Keratinocyte (primary cell): ENCODE measurements at places on chromosomes 7 and 10. TPM values are rescaled to one million over a fixed set of nuclear protein-coding genes. Genes with fewer than 3 reads are reported as not detected.

DNA sequence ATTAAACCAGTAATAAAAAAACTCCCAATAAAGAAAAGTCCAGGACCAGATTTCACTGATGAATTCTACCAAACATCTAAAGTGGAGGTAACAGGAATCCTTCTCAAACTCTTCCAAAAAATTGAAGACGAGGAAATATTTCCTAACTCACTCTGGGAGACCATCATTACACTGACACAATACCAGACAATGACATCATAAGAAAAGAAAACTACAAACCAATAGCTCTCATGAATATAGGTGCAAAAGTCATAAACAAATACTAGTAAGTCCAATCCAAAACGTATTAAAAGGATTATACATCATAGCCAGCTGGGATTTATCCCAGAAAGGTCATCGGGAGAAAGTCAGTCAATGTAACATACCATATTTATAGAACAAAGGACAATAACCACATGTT is 94.0 kb upstream of the RAB18 start:
- no peak for DNase-seq

The BEND7 gene
- polyA plus RNA-seq = 2.5 to 4.5 TPM (median 4.4 TPM) in 3 replicates

DNA sequence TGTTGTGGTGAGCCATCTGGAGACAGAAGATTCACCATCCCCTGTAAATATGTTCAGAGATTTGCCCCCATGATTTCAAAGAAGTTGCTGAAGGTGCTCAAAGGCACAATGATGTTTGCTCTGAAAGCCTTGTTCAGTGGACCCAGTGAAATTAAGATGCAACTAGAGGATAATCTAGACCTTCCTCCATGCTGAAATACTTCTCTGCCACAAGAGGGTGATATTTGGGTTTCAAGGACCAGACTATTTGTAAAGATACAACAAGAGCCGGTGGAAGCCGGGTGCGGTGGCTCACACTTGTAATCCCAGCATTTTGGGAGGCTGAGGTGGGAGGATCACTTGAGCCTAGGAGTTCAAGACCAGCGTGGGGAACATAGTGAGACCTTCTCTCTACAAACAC is 13.5 kb upstream of the MSRB2 start:
- no peak for DNase-seq

The MSANTD7 gene
- 6.6 to 8.6 TPM (median 7.1 TPM) in 3 replicates for polyA plus RNA-seq

- no peak for DNase-seq
Measured at GRCh38 chr10:6024334-6024682, 37.9 kb downstream of the IL2RA start.

GRCh38 chr10:78589687-78590086 is 479.1 kb upstream of the ZMIZ1 start:
- DNase-seq = no peak

The HOXA1 gene
- 5.2 to 12.5 TPM (median 11.9 TPM) in 3 replicates for polyA plus RNA-seq

- DNase-seq = no peak
Measured at GRCh38 chr10:25867321-25867720, 66.7 kb upstream of the MYO3A start.

DNA sequence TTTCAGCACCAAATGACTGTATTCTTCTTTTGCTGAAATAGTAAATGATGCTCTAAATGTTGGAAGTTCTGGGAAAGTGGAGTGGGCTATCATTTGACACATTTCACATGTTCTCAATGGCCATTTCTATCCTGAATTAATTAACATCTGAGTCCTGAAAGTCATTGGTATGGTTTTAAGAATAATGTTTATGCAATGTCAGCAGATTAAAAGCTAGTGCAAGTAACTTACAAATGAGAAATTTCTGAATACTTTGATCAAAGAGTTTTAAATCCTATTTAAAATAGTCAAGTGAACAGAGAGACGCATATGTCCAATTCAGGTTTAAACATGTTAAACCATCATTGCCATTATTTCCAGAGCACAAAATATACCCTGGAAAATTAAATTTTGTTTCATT is 508.1 kb downstream of the PHTF2 start:
- DNase-seq = no peak

GRCh38 chr7:69309601-69310000 is 288.7 kb upstream of the AUTS2 start:
- no peak for DNase-seq

The FGL2 gene
- polyA plus RNA-seq = 0.01 to 0.05 TPM in 2 of 3 replicates, not detected in the other

GRCh38 chr7:100894860-100895700 is 608 bp downstream of the ACHE start:
- DNase-seq = no peak

The PALD1 gene
- 0.72 to 1.4 TPM (median 0.83 TPM) in 3 replicates for polyA plus RNA-seq

GRCh38 chr7:151079199-151079910 is 1.3 kb downstream of the FASTK start:
- DNase-seq = no peak

GRCh38 chr10:102646610-102647442 is 2.5 kb downstream of the TRIM8 start:
- DNase-seq = no peak

The AKR1C4 gene
- not detected in 3 replicates for polyA plus RNA-seq

DNA sequence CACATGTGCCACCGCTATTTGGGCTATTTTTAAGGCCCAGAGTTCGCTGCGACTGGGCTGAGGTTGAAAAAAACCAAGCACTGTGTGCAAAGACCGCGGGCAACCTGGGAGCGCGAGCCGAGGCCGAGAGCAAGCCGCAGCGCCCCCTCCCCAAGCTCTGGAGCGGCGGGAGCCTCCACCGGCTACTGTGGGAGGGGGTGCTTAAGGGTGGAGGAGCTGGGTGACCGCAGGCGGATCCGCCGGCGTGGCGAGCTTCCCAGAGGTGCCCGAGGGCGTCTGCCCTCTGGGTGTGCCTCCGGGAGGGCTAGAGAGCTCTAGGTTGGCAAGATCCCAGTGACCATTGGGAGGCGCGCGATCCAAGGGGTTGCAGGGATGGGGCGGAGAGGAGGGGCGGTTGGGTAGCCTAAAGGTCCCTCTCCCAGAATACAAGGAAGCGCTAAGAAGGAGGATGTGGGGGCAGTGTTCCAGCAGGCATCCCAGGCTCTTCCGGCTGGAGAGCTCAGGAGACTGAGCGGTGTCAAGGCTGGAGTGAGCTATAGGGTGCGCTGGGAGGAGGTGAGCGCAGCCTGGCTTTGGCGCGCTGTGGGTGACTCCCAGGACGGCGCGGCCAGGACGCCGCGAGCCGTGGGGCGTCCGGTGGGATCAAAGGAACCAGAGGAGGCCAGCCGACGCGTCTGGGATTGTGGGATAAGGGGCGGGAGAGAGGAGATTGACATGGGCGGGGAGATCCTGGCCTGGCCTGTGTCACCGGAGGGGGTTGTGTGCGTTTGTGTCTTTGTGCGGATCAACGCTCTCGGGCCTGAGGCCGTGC is 8.0 kb downstream of the DLX5 start:
- DNase-seq = no peak

DNA sequence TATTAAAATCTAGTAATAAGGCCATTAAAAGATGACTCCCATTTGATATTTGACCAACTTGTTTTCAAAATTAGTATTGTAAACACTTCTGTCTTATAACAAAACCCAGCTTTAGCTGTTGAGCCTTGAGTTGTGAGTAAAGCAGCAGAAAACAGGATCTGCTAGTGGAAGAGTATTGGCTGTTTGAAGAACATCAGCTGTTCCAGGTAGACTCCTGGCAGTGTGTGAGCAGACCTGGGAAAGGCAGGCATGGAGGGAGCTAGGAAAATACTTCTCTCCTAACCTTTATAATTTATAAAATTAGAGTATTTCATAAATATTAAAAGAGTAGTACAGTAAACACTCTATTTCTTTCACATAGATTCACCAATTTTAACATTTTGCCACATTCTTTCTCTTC is 29.0 kb downstream of the KAT6B start:
- DNase-seq = no peak

GRCh38 chr7:18320971-18321567 is 174.5 kb upstream of the HDAC9 start:
- no peak for DNase-seq
